ENCODE measurements at places on chromosomes 6 and 20. TPM values are rescaled to one million over a fixed set of nuclear protein-coding genes. Genes with fewer than 3 reads are reported as not detected.

DNA sequence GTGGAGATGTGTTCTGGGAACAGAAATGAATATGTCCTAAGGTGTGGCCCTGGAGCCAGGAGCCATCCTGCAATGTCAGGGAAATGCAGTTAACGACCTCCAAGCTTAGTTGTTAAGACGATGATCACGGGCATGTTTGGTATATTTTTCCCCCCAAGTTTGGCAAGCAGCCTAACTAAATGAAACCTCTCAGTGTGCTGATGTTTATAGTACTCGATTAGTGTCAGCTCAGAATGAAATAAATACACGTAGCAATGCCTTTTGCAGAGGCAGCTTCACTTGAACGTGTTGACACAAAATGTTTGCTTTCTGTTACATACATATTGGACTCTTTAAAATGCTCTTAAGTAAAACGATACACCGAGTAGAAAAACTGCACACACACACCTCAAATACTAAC lies 76.2 kb upstream of the OLIG3 start:
- DNase-seq = no peak

- DNase-seq = no peak
Observed at GRCh38 chr20:37251825-37252477, 9.7 kb downstream of the GHRH start.

SERINC3 gene
- 85.6 TPM for total RNA-seq

SH3BGRL2 gene
- 0.62 TPM for total RNA-seq

All from activated T-cell treated with anti-CD3 and anti-CD28 coated beads, Interleukin-2, amount 50 U/mL, for 72 hours (primary cell).